Keratinocyte (primary cell): ENCODE measurements at places on chromosomes 4 and X.
A peak's percentile ranks its signal among the peaks of the same experiment; 100 is the strongest.

DNA sequence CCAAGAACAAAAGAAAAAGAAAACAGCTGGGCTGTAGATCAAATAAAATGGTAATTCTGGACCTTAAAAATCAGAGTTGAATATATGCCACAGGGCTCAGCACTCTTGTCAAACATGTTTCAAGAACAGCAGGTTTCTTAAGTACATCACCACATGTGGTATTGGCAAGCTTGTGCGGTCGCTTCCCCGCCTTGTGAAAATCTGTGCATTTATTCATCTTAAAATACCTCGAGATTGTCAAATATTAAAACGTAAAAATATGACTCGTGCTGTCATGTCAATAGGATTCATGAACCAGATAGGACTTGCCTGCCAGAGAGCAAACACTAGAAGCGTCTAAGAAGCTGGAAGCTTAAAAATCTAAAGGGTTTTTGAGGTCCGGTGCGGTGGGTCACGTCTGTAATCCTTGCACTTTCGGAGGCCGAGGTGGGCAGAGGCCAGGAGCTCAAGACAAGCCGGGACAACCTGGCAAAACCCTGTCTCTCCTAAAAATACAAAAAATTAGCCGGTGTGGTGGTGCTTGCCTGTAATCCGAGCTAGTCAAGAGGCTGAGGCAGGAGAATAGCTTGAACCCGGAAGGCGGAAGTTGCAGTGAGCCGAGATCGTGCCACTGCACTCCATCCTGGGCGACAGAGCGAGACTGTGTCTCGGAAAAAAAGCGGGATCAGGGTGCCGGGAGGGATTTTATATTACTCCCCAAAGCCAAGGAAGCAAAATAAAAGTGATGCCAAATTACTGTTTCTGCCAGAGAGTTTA is 40.2 kb upstream of the TMEM154 start:
- no peak for DNase-seq
- peak overlapping the region; percentile 75 for H3K27ac ChIP-seq
- no peaks in the 10 kb centered on the region for H3K27me3 ChIP-seq
- H3K36me3 ChIP-seq = no peaks in the 10 kb centered on the region

DNA sequence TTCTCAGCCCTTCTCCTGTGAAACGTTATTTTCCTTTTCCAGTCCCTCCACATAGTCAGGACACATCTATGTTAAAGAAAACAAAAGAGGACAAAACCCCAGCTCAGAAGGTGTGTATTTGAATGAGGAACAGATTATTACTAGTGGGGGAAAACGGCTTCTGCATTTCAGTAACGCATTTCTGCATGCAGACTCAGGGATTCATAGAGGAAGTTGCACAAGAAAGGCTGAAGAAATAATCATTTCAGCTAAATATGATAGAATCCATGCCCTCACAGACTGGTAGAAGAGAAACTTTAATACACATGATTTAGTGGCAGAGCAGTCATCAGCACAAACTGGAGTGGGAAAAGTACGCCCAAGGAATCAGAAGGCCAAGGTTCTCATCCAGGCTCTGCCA is 270.8 kb upstream of the FGF13 start:
- H3K27me3 ChIP-seq = no peaks in the 10 kb centered on the region
- no peak overlapping the region for H3K4me3 ChIP-seq
- H3K4me1 ChIP-seq = no peaks in the 10 kb centered on the region
- H3K36me3 ChIP-seq = no peaks in the 10 kb centered on the region
- DNase-seq = no peak

DNA sequence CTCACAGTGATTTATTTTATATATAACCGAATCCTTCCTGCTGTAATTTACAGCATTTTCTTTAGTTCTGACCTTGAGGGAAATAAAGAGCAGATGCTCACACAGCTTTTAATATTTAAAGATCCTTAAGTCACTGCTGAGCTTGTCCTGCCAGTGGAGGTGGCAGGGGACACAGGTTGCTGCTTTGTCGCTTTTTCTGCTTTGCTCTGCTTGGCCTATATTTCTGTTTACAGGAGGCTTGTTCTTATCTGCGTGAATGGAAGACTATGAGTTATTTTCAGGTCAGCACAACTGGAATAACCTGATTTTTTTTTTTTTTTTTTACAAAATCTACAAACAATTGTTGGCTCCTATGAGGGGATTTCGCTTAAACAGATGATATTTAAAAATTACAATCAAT is 2.3 kb downstream of the TXK start:
- H3K36me3 ChIP-seq = no peaks in the 10 kb centered on the region
- no peak for DNase-seq
- H3K4me1 ChIP-seq = peaks cover 15% of the 10 kb centered on the region

- no peaks in the 10 kb centered on the region for H3K36me3 ChIP-seq
- H3K27me3 ChIP-seq = no peaks in the 10 kb centered on the region
- no peaks in the 10 kb centered on the region for H3K4me1 ChIP-seq
- H3K4me3 ChIP-seq = no peak overlapping the region
- no peak overlapping the region for H3K27ac ChIP-seq
Observed at GRCh38 chr4:10619855-10620254, 64.7 kb downstream of the CLNK start.
